ENCODE measurements at places on chromosomes 5 and 9.

- DNase-seq: no peak
Observed at GRCh38 chr9:3969590-3970260, 330.1 kb downstream of the GLIS3 start.

DNA sequence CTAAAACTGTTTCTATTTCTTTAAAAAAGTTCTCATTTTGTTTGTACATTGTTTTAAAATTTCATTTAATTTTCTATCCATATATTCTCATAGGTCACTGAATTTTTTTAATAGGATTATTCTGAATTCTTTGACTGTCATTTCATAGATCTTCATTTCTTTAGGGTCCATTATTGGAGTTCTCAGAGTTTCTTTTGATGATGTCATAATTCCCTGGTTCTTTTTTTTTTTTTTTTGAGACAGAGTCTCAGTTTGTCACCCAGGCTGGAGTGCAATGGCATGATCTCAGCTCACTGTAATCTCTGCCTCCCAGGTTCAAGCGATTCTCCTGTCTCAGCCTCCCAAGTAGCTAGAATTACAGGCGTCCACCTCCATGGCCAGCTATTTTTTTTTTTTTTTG lies 89.9 kb downstream of the DMRT2 start:
- DNase-seq: no peak

GRCh38 chr5:66333192-66333591 lies 189.1 kb downstream of the SREK1 start:
- no peak for DNase-seq

GRCh38 chr5:128163991-128164390 lies 80.4 kb downstream of the SLC12A2 start:
- DNase-seq: no peak

- DNase-seq: no peak
Observed at GRCh38 chr9:75830303-75830702, 60.2 kb upstream of the PCSK5 start.

GRCh38 chr5:2755076-2755680 lies 3.7 kb upstream of the IRX2 start:
- no peak for DNase-seq

DNA sequence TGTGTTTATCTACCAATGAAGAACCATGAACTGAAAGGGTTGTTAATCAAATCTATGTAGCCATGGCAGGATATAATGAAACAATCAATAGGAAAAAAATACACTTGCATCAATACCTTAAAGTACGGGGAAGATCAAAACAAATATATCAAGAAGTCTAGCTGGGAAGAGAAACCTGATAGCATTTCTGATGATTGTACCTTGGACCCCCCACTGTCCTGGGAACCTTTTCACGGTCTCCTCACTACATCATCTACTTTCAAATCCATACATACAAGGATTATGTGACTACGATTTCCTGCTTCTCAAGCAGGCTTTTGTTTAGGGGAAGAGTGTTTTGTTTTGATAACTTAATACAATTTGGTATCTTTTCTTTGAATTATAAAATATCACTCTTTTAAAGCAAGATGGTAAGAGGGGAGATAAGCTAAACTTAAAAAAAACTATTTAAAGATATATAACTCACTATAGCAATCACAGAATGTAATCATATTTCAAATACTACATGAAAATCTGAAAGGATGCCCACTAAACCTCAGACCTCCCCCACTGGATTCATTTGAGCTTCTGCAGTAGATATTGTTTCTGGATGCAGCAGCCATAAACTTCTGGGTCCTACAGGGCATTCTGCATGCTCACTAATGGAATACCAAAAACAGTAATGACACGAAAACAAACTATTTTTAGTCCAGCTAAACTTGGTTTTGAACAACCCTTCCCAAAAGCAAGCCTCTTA lies 8.0 kb downstream of the EBF1 start:
- no peak for DNase-seq

DNA sequence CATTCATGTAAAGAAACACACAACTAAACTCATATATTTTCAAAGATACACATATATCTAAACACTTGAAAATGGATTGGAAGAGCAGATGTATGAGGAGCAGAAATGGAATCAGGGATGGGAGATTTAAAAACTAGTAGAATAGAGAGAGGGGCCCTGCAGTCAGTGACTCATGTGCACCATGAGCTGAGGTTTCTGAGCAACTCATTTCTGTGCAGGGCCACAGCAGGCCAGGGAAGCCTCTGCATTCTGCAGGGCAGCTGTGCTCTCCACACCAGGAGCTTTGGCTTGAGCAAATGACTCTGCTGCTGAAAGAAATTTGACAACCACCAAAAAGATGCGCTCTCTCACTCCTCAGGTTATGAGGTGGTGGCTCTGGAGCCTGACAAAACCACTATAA lies 27.1 kb downstream of the LHX6 start:
- DNase-seq: no peak

- DNase-seq: no peak
Observed at GRCh38 chr5:134794082-134794481, 35.5 kb downstream of the DDX46 start.

- DNase-seq: no peak
Observed at GRCh38 chr9:34187891-34188240, 9.0 kb downstream of the UBAP1 start.

DNA sequence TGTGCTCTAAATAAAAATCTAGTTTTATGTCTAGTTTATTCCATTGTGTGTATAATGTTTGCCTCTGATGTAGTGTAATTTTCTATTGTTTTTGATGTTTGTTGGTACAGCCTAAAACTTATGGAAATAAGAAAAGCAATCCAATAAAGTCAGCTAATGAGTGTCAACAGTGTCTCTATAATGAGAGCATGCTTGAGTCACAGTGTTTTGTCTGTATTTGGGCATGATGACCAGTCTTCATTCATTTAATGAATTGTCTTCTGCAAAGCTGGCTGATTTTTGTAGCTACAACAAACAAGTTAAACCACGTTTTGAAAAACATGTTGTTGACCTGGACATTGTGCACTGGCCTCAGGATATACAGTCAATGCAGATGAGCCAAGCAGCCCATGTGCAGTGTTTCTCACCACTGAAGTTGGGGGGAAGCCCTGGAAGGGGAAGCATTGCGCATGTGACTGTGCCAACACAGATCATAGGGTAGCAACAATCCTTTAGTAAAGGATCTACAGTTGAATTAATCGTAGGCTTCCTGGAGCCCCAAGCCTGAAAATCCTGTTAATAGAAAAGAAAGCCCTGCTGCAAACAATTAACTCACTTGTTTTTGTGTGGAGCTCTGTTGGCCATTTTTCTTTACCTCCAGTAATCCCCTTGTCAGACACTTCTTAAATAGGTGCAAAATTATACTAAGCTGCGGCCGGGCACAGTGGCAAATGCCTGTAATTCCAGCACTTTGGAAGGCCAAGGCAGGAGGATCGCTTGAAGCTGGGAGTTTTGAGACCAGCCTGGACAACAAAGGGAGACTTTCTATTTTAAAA lies 88.0 kb downstream of the INIP start:
- peak; percentile 42 for DNase-seq

DNA sequence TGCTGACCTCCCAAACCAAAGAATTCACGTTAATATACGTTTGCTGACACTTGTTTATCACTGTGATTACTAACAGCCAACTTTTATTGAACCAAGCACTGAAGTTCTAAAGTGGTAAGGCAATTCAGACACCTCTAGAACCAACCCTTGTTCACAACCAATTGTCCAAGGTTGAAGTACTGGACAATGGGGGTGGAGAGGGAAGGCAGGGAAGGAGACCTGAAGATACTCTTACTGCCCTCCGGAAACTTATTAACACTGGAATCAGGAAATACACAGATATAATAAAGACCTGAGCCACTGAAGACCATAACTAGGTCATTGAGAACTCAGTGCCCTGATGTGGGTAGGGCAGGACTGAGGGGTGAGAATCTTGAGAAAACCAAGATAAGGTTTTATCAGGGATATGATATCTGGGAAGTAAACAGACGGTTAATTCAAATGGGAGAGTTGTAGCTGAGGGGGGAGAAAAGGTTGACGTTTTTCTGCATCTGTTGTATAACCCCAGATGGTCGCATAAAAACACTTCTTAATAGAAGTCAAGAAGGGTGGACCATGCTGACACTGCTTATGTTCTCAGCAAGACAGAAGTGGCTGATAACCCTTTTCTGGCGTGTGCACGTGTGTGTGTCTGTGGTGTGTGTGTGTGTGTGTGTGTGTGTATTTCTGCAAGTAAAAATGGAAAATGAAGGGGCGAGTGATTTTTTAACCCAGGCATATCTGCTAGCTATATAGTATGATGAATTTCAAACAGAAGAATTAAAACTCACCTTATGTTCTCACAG lies 125.9 kb downstream of the LHFPL2 start:
- no peak for DNase-seq

GRCh38 chr5:136811551-136811950 lies 446.2 kb upstream of the TRPC7 start:
- no peak for DNase-seq

- peak; percentile 26 for DNase-seq
Observed at GRCh38 chr5:69083412-69083811, 10.4 kb upstream of the SLC30A5 start.

DNA sequence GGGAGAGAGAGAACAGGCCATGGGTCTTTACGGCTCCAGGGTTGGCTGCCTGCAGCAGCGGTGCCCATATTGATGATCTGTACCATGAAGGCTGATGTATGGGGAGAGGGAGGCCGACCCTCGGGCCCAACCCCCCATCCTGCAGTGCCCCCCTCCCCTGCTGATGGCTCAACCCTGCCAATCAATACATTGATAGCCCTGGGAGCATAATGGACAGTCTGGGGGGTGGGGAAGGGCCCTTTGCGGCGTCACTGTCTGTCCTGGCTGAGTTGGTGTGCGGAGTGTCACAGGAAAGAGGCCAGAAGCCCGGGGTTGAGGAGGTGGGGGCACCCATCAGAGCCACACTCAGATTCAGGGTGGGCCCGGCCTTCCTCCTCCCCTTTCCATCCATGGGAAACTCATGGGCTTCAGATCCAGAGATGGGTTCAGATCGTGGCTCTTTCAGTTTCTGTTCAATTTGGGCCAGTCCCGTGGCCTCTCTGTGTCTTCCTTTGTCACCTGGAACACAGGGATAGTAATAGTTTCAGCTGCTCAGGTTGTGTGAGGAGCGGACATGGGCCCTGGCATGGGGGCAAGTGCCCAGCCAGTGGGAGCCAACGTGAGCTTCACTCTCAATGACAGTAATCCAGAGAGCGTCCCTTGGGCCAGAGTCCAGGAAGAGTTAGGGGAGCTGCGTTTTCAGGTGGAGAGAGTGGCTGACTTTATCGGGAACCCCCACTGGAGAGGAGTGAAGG lies 9.5 kb downstream of the FGF18 start:
- no peak for DNase-seq

- DNase-seq: no peak
Observed at GRCh38 chr9:6428940-6429889, 16.2 kb downstream of the UHRF2 start.

GRCh38 chr5:109307951-109308350 lies 101.8 kb downstream of the PJA2 start:
- DNase-seq: no peak

GRCh38 chr5:1852324-1852947 lies 30.3 kb downstream of the IRX4 start:
- DNase-seq: no peak

Data from inflammatory macrophage treated with lipopolysaccharide for 1 hour (primary cell).